ENCODE measurements at places on chromosomes 6 and 20.

GRCh38 chr6:11161031-11161956 is 49.8 kb upstream of the ERVFRD-1 start:
- no peak for DNase-seq

DNA sequence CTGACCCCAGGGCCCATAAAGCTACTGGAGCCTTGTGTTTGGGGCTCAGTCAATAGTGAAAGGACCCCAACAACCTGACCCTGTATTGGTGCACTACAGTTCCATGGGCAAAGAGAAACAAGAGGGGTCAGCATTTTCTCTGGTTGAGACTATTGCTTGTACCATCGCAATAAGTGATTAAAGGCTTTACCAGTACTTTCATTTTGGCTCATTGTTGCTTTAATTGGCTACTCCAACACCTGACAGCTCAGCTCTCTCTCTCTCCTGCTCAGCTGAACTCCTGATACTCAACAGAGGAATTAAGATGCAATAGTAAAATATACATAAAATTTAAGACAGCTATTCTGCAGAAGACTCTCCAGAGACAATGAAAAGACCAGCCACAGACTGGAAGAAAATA is 17.8 kb downstream of the CD93 start:
- no peak for DNase-seq

GRCh38 chr20:45405571-45406259 is 2.4 kb upstream of the DBNDD2 start:
- DNase-seq: no peak

DNA sequence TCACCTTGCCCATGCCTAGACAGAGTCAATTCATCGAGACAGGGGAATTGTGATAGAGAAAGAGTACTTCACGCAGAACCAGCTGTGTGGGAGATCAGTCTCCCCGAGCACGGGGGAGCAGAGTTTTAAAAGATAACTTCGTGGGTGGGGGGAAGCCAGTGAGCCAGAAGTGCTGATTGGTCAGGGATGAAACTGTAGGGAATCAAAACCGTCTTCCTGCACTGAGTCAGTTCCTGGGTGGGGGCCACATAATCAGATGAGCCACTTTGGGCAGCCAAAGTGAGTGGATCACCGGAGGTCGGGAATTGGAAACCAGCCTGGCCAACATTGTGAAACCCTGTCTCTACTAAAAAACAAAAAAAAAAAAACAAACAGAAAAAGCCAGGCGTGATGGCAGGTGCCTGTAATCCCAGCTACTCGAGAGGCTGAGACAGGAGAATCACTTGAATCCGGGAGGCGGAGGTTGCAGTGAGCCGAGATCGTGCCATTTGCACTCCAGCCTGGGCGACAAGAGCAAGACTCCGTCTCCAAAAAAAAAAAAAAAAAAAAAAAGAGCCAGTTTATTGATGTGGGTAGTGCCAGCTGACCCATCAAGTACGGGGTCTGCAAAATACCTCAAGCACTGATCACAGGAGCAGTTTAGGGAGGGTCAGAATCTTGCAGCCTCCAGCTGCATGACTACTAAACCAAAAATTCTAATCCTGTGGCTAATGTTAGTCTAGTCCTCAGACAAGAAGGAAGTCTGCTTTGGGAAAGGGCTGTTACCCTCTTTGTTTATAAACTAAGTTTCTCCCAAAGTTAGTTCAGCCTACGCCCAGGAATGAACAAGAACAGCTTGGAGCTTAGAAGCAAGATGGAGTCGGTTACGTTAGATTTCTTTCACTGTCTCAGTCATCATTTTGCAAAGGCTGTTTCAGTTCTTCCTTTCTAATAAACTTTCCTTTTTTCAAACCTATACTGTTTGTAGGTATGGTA is 3.9 kb upstream of the TRIM39 start:
- DNase-seq: no peak

GRCh38 chr20:24742436-24742835 is 206.6 kb upstream of the CST7 start:
- DNase-seq: no peak

DNA sequence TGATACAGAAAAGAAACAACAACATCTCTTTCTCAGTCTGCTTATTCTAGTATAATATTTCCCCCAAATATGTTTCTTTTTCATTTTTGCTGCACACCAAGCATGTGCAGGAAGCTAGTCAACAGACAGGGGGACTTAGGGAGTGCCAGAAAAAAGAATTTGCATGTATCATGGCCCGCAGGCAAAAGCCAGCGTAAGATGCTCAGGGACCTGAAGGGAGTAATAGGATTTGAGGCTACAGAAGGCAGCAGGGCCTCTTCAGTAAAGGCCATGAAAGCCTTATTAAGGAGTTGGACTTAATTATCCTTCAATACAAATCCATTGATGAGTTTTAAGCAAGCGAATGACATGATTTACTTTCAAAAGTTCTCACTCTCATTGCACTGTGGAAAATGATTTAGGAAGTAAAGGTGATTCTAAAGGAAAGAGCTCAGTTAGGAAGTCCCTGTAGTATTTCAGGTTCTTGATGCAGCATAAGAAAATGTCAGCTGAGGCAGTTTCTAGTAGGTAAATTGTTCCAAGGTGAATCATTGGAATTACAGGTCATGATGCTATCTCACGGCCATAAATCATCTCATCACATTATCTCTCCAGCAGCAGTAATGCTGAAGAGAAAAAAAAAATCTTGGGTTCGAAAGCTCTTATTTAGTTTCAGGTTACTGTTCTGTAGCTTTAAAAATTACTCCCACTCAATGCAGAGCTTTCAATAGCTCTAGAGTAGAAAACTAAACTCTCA is 94.8 kb downstream of the PTCHD4 start:
- DNase-seq: no peak

GRCh38 chr20:57810511-57811373 is 100.9 kb upstream of the PMEPA1 start:
- DNase-seq: no peak
